Common myeloid progenitor, CD34-positive (primary cell): ENCODE measurements at places on chromosomes 2 and 18.

DNA sequence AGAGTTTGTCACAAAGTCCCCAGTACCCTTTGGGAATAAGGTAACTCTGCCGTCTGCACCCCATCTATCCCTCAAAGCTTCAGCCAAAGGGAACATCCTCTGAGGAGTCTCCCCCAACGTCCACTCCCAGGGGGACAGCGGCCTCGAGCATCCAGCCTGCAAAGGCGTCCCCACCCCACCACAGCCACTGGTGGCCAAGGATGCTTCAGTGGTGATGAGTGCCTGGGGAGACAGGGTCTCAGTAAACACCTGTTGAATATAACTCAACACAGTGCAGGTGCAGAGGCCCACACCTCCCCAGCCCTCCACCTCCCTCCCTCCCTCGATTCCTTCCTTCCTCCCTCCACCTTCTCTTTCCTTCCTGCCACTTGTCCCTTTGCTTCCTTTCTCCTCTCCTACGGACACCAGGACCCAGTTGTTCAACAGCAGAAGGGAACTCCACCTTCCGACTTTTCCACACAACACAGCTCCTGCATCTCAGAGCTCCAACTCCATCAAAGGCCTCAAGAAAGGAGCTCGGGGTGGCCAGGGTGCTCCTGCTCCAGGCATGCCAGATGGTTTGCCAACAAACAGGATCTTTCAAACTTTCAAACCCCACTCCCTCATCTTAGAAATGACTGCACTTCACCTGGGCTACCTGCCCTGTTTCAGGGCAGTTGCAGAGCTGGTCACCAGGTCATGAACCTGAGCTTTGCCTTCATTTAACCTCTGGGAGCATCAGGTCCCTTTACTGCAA lies 87.8 kb upstream of the SNTG2 start:
- H3K27me3 ChIP-seq: no peaks in the 10 kb centered on the region
- H3K27ac ChIP-seq: no peak overlapping the region
- H3K36me3 ChIP-seq: no peaks in the 10 kb centered on the region
- no peaks in the 10 kb centered on the region for H3K4me1 ChIP-seq
- no peak for DNase-seq

DNA sequence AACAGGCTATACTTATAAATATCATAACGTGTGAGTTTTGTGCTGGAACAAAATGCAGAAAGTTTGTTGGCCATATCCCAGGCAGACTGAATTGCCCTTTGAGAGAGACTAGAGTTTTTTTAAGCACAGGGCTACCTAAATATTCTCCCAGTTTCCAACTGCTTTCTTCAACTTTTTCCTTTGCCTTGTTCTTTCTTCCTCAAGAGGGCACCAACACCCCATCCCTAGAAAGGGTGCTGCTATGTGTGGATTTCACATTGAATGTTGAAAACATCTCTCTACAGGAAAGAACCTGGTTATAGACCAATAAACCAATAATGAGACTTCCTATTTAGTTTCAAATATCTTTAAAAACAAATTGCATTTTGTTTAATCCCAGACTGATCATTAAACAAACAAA lies 87.9 kb downstream of the ICOS start:
- no peak overlapping the region for H3K4me3 ChIP-seq
- H3K27ac ChIP-seq: no peak overlapping the region
- H3K4me1 ChIP-seq: peaks cover 10% of the 10 kb centered on the region
- H3K27me3 ChIP-seq: no peaks in the 10 kb centered on the region
- peak; percentile 70 for DNase-seq
- no peaks in the 10 kb centered on the region for H3K36me3 ChIP-seq

DNA sequence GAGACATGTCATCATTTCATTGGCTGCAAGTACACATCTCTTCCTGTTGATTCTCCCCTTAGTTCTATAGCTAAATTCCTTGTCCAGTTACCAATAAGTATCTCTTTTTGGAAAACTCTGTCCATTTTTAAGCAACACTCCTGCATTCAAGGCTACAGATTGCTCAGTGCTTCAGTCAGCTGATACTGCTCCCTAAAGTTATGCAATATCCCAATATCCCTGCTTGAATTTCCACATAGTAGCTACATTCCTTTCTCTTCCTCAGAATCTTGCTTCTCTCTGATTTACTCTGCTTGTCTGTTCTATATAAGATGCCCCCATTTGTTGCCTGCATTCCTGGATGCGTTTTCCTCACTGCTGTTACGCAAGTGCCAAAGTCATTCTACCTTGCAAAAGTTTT lies 109.8 kb downstream of the PARD3B start:
- H3K4me1 ChIP-seq: no peaks in the 10 kb centered on the region
- DNase-seq: no peak
- no peak overlapping the region for H3K27ac ChIP-seq
- H3K27me3 ChIP-seq: no peaks in the 10 kb centered on the region

GRCh38 chr2:14552818-14553217 lies 79.7 kb upstream of the LRATD1 start:
- H3K36me3 ChIP-seq: no peaks in the 10 kb centered on the region
- no peaks in the 10 kb centered on the region for H3K27me3 ChIP-seq
- H3K27ac ChIP-seq: no peak overlapping the region
- DNase-seq: no peak
- H3K4me1 ChIP-seq: no peaks in the 10 kb centered on the region
- H3K4me3 ChIP-seq: no peak overlapping the region

DNA sequence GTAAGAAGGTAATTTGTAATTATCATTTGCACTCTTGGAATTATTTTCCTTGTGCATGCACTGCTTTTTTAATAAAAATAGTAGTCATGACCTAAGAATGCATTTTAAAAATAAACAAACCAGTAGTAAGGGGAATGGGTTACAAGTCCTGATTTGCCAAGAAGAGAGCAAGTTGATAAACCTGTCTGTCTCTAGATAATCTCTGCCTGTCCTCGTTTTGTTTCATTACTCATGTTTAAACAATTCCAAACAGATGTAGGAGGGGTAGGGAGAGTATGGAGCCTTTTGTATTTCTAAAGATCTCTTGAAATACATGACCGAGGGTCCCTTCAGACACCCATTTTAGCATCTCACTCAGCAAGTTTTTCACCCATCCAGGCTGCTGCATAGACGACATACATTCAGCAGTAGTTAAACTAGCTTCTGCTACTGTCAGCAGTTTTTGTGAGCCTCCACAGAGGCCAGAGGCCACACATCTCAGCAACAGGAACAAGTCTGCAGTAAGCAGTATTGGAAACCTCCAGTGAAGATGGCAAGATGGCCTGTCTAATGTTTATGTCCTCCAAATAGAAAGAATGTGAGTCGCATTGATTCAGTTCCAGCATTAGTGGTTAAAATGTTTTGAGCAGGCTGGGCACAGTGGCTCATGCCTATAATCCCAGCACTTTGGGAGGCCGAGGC lies 2.3 kb upstream of the EXOC6B start:
- H3K36me3 ChIP-seq: no peaks in the 10 kb centered on the region
- no peaks in the 10 kb centered on the region for H3K4me1 ChIP-seq
- H3K27me3 ChIP-seq: no peaks in the 10 kb centered on the region
- H3K27ac ChIP-seq: no peak overlapping the region
- H3K4me3 ChIP-seq: no peak overlapping the region
- no peak for DNase-seq
